ENCODE measurements at places on chromosomes 12 and 14.

DNA sequence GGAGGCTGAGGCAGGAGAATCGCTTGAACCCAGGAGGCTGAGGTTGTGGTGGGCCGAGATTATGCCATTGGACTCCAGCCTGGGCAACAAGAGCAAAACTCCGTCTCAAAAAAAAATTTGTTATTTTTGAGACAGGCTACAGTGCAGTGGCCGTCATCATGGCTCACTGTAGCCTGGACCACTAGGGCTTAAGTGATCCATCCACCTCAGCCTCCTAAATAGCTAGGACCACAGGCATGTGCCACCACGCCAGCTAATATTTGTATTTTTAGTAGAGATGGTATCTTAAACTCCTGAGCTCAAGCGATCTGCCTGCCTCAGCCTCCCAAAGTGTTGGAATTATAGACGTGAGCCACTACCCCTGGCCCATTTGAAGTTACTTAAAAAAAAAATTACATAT lies 966 bp upstream of the PCBP2 start:
- DNase-seq: no peak

DNA sequence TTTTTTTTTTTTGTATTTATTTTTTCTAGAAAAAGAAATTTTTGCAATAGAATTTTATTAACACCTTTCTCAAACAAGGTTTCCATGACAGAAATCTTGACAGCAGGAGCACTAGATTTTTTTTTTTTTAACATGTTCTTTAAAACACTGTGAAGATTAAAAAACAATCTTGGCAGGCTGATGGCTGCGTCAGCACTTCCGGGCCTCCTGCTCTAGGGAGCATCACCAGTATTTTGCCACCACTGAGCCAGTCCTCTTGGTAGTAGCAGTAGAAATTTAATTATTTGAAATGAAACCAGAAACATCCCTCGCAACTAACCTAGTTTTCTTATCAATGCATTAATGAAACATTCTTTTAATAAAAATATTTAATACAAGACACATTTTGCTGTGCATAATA lies 99.6 kb downstream of the APAF1 start:
- DNase-seq: no peak

DNA sequence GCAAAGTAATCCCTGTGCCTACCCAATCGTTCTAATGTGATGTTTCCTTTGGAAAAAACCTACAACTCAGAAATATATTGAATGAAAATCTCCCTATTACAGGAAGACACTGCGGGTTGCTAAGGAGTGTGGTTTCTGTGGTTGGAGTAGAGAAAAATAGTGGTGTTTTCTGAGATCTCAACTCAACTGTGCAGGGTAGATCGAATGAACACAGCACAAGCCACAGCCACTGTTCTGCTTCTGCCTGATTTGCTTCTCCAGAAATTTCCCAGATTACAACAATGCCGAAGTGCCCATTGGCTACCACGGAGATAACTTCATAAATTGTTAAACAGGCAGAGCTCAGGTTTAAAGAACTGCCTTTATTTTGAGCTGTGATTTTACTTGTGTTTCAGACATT lies 480.4 kb downstream of the DIO2 start:
- no peak for DNase-seq

DNA sequence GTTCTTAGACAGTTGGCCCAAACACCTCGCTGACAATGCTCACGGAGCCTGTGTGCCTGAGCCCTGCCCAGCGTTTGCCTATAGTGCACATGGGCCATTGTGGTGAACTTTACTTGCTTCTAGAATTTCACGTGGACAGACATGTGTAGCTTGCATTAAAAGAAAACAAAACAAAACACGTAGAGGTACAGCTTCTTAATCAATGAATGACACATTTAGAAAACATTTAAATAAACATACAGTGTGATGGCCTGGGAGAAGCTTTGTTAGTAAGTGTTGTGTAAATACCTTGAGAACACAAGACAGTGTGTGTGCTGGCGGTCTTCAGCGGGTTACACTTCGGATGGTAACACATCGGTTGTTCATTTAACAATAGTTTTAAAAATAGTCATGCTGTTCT lies 38.1 kb downstream of the SMOC1 start:
- DNase-seq: no peak

DNA sequence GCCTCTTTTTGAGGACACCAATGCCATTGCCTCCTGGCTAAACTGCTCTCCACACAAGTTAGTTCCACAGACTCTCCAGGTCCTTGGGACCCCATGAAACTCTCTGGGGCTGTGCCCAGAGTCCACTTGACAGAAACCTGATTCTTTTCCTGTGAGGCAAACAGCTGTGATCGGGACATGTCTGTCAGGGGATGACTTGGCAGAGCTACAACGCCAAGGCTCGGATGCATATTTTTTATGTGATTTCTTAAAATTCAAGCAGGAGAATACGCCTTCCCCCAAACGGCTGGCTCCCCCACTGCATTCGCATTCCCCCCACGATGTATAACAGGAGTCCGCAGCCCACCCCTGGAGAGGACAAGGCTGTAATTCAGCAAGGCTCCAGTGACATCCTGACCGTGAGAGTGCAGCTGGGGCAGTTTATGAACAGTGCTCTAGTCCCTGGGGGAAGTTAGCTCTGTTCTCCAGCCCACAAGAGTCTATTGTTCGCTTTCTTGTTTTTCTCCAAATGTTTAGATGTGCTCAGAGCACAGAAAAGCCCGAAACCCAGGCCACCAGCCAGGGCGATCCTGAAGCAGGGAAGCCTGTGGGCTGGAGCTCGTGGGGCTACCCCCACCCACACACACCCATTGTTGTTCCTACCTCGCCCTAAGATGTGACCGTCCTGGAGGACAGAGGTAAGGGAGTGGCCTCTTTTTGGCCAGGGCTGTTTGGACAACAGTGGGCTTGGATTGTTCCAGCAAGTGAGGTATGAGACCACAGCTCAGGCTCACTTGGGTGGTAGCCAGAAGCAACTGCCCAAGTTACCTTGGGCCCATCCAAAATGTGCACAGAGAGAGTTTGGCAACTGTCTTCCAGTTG lies 159.5 kb downstream of the ZFP36L1 start:
- DNase-seq: no peak

- DNase-seq: no peak
Observed at GRCh38 chr14:50360851-50361250, 35.8 kb downstream of the CDKL1 start.

GRCh38 chr12:32120419-32120818 lies 13.8 kb downstream of the BICD1 start:
- DNase-seq: no peak

DNA sequence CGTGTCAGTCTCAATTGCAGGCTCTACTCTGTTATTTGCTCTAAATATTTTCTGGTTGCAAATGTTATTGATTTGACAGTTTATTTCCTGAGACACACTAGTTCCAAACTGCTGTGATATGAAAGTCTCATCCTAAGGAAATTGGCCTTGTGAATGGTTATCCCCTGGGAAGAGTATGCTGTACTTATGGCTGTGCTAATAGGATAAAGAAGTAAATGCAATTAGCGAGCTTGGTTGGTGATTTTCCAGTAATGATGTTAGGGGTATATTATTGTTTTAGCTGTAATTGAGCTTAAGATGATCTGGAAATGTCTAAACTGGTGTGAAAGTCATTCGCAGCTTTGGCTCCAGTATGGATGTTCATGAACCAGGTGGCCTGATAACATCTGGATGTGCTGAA lies 197.9 kb downstream of the SUDS3 start:
- no peak for DNase-seq

- no peak for DNase-seq
Observed at GRCh38 chr12:6829536-6830220, 1.5 kb downstream of the P3H3 start.

GRCh38 chr14:65211341-65211987 lies 109.1 kb upstream of the MAX start:
- no peak for DNase-seq

- no peak for DNase-seq
Observed at GRCh38 chr12:126258190-126258589, 1193.0 kb downstream of the AACS start.

GRCh38 chr12:112876506-112876905 lies 30.3 kb upstream of the OAS1 start:
- no peak for DNase-seq

GRCh38 chr12:66280561-66280960 lies 21.7 kb upstream of the HELB start:
- DNase-seq: no peak

GRCh38 chr14:95993768-95994592 lies 45.2 kb upstream of the C14orf132 start:
- no peak for DNase-seq

GRCh38 chr14:57846596-57846995 lies 19.3 kb downstream of the SLC35F4 start:
- DNase-seq: no peak

GRCh38 chr12:103505371-103506236 lies 9.8 kb upstream of the C12orf42 start:
- no peak for DNase-seq

DNA sequence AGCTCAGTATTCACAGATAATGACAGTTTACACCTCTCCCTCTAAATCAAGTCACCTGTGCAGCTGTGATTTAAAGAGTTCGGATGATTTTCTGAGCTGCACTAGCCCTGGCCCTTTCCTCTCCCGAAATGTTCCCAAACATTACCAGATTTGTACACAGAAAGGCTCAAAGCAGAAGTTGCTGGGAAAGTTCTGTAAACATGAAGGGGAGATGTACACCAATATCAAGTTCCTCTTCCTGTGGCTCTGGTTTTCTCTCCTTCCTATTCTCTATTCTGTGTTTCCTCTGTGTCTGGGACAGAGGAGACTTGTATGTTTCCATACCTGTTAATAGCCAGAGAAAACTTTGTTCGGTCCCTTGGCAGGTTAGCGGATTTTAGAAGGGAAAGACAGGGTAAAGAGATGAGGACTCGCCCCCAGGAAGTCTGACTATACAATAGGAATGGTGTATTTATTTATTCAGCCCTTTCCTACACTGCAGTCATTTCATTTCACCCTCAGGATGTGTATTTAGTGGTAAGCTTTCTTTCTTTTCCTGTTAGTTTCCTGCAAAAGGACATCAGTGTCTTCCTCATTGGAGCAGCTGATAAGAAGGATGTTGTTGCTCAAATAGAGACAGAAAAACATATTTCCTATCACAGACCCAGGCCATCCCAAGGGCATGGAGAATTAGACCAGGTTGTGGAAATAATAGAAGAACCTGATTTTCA lies 7.6 kb upstream of the NUMB start:
- DNase-seq: no peak

DNA sequence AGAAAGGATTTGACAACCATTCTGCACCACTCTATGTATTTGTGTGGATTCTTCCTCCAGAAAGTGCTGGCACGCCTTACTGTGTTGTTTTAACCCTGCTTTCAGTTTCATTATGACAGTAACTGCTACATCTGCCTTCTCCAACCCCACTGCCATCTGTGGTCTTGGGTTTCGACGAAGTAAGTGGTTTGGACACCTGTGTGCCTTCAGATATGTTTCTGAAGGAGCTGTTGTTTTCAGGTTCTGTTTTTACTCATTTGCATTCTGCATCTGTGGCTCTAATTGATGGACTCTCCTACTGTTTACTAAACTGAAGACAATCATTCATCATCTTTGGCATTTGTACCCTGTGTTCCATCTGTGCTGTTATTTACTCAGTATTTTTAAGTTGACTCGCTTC lies 4.1 kb downstream of the TSHR start:
- DNase-seq: no peak

GRCh38 chr12:104137001-104137901 lies 759 bp downstream of the NFYB start:
- no peak for DNase-seq

DNA sequence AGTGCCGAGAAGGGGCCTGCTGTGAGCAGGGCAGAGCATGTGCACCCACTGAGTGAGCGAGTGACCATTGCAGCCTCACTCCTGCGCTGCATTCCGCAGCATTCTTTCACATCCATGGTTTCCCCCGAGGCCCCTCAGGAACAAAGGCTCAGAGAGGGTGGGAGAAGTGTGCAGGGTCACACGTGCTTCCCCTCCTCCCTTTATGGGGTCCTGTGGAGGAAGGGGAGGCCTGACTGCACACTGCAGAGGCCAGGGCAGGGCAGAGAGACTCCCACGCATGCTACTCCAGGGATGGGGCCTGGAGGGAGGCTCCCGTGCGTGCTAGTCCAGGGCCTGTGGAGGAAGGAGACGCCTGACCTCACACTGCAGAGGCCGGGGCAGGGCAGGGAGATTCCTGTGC lies 63.2 kb downstream of the DIO3 start:
- no peak for DNase-seq

DNA sequence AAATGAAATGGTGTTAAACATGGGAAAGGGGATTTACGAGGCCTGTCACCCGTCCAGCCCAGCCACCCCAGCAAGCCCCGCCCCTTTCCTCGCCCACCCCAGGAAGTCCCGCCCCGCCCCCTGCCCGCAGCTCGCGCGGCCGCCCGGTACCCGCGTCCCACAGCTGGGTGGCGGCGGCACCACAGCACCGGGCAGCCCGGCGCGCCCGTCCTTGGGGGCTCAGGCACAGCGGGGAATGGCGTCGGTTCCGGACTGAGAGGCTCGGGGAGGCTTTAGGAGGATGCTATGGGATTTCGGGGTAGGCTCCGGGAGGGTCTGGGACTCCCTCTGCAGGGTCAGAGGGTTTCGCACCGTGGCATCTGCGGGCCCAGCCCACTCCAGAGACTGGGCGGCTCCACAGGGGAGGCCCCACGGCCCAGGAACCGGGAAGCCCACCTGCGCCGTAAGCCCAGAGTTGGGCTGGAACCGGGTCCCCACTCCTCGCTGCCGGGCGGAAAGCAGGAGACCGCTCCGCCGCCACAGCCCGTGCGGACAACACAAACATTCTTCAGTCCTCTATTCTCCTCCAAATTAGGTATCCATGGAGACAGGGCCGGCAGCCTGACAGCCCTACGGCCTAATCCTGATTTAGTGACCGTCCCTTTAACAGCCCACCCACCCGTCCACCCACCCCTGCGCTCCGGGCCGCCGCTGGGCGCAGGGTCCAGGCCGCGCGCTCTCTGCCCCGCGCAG lies 1.4 kb downstream of the FIGNL2 start:
- no peak for DNase-seq

Measured in pulmonary artery endothelial cell (primary cell).